ENCODE measurements at places on chromosomes 2 and 18.

DNA sequence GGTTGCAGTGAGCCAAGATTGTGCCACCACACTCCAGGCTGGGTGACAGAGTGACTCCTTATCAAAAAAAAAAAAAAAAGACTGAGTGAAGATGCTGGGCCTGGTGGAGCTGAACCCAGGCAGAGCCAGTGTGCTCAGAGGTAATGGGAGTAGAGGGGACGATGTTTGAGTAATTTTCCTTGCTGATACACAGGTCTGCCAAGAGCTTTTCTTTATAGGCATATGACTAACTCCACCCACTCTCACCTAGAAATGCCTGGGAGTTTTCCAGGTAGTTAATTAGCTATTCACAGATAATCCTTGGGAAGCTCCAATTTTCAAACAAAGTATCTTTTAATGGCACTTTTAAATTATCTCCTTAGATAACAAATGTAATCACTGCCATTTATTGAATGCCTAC is 33.4 kb upstream of the ACSL3 start:
- no peak for DNase-seq

GRCh38 chr2:10985901-10986535 is 74.3 kb downstream of the KCNF1 start:
- no peak for DNase-seq

DNA sequence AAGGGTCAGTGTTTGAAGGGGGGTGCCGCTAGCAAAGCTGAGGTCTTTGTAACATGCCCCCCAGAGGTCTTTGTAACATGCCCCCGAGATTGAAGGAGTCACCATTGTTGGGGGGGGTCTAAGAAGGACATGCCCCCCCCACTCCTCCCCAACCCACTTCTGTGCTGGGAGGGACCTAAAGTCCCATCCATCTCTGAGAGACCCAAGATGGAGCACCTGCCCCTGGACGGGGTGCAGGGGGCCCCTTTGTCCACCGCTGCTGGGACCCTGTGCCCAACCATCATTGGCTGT is 5.9 kb upstream of the ASIC4 start:
- no peak for DNase-seq

DNA sequence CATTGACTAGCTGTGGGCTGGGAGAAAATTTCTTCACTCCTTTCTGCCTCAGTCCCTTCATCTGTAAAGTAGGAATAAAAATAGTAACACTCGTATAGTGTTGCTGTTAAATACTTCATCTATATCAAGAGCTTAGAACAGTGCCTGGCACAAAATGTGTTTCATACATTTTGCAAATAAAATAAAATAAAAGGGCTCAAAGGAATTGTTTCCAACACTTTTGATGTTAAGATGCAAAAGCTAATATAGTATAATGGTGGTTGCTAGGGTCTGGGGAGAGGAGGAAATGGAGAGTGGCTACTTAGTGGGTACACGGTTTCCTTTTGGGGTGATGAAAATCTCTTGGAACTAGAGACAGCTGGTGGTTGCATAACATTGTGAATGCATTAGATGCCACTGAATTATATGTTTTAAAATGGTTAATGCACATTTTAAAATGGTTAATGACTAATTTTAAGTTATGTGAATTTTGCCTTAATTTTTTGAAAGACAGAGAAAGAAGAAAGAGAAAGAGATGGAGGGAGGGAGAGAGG is 542.1 kb upstream of the ID2 start:
- DNase-seq: peak; percentile 35

DNA sequence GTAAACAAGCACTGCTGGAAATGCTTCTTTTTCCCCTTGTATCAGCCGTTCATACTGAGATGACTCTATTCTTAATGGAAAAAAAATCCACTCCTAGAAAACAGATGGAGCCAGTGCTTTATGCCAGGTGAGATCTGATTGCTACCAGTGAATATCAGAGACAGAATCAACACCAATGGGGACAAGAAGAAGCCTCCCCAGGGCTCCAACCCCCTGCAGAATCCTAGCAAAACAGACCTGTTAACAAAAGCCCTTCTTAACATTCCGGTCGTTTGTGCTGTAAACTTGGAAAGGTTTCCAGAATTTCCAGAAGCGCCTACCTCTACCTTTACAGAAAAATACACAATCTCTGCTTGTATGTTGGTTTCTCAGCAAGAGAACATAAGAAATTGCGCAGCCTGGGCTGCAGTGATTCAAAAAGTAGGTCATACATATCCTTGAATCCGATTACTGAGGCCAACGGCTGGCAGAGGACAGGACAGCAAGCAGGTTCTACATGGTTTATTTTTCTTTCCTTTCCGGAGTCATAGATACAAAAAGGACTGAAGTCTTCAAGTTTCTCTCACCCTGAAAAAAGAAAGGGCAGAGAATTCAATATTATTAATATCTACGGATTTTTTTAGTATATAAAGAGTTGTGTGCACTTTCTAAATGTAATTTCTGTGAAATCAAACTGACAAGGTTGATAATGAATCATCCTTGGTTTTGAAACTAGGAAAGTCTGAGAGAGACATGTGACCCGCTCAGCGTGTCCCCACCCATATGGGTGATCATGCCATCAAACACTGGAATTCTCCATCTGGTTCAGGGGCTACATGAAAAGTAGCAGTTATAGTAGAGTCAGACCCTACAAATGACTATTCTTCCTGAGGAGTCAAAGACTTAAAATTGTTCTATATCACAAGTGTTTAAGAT is 266.7 kb upstream of the MGAT5 start:
- no peak for DNase-seq

DNA sequence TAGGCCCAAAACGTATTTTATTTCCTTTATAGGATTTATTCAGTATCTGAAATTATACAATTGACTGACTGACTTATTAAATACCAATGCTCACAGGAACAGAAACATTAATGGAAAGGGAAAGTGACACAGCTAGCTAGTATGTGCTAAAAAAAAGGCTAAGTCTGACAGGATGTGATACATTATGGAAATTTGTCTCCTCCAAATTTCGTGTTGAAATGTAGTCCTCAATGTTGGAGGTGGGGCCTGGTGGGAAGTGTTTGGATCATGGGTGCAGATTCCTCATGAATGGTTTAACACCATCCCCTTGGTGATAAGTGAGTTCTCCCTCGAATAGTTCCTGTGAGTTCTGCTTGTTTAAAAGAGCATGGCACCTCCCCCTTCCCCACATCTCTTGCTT is 70.6 kb upstream of the WDR75 start:
- DNase-seq: no peak

DNA sequence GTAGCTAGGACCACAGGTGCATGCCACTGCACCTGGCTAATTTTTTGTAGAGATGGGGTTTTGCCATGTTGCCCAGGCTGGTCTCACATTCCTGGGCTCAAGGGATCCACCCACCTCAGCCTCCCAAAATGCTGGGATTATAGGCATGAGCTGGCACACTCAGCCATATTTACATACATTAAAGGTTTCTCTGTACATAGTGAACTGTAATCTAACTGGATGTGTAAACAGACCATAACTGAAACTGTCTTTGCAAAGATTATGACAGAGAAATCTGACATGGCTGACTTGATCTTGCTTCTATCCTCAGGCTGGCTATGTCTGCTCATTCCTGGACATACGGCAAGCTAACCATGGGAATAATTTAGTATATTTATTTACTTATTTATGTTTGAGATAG is 139.2 kb upstream of the XPO1 start:
- no peak for DNase-seq

DNA sequence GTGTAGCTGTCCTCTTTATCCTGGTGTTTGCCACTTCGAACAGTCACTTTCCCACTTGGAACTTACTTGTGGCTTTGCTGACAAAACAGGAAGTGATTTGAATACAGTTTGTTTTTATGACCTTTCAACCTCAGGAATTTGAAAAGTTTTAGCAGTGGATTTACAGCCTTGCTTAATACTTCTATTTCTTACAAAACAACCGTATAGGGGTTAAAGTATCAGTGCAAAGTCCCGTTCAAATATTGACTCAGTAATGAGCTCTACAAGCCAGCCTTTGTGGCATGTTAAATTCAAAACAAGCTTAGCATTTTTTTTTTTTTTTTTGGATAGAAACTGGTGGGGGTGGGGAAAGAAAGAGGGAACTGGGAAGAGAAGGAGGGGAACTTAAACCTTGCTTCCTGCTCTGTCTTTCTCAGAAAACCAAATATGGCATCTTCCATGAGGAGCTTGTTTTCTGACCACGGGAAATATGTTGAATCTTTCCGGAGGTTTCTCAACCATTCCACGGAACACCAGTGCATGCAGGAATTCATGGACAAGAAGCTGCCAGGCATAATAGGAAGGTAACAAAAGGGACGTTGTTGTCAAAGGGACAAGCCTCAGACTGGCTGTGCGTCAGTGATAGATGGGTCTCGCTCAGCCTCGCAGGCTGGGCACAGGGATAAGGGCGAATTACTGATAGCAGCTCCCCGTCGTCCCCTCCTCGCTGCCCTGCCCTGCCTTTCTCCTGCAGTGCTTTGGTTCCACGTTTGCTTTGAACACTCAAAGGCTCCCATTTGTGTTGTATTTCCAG is at the start of gene HNMT:
HNMT (plus strand) TSS at position 408 of the 793 bp plus-strand sequence; CDS start at position 427, 19 bp downstream.
- DNase-seq: peak; percentile 24

DNA sequence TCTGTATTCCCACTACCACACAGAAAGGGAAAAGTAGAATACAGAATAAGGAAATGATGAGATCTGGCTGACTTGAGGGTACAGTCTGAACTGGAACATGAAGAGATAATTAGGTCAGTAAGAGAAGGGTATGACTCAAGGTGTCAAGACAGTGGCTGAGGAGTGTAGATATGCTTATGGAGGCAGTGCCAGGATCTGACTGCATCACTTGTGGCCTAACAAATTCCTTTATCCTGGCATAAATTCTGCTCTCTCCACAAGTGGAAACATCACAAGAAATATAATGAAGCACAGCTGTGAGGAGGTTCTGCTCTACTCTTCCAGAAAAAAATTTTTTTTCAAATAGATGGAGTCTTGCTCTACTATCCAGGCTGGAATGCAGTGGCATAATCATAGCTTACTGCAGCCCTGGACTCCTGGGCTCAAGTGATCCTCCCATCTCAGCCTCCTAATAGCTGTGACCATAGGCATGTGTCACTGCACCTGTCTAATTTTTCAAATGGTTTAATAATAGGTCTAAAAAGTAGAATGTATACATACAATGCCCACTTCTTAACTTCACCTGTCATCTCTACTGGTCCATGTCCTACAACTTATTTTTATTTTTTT is 85.3 kb downstream of the C2orf74 start:
- DNase-seq: no peak

- no peak for DNase-seq
These were observed 657 bp downstream of the ATP8B1 start for GRCh38 chr18:57802213-57803102.

DNA sequence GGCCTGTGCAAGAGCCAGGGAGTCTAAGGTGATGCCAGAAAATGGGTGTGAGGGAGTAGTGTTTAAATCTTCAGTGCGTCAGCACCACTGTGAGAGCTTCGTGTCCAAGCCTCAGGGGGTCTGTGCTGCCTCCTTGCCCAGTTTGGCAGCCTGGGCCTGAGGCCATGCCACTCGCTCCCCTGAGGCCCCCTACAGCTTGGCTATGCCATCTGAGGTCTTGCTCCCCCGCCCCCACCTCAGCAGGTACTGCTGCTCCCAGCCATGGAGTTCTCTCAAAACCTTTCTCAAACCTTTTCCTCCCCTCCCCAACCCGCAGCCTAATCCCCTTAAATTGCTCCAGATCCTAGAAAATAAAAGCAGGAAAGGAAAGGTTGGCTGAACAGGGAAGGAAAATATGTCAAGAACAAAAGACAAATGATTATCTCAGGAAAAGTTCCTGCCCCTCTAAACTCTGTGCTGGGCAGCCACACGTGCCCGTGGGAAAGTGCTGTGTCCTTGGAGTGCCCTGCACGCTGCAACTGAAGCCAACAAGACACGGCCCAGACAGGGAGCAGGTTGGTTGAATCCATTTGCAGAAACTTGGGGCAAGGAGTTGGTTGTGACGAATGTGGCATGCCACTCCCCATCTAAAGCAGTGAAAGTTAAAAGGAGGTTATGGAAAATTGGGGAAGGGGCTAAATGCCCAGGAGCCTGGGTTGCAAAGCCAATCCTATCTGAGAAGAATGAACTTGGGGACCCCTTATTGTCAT is 61.2 kb downstream of the ATOH8 start:
- no peak for DNase-seq

- DNase-seq: no peak
These were observed 91.4 kb downstream of the ZNF385B start for GRCh38 chr2:179770029-179770428.

DNA sequence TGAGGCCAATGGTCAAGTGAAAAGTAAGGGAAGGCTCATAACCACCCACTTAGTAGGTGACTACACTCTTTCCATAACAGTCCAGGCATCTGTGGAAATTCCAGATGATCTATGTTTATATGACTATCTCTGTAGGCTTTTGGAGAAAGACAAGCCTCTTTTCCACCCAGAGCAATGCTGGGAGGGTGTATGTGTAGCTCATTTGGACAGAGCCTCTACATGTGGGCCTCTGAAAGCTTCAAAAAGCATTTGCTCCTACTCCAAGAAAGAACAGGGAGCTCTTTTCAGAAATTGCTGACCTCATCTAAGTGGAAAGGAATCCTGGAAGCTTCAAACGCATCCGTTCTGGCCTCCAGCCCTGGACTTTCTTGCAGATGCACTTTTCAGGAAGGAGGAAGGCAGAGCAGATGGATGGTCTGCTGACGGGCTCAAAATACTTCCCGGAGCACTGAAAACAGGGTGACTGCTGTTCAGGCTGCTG is 308.7 kb downstream of the LRATD1 start:
- peak; percentile 23 for DNase-seq

- no peak for DNase-seq
These were observed 27.3 kb downstream of the LAMA3 start for GRCh38 chr18:23716516-23716915.

- no peak for DNase-seq
These were observed 83.1 kb downstream of the EDAR start for GRCh38 chr2:108905906-108906305.

GRCh38 chr2:132414081-132414480 is 2.5 kb upstream of the GPR39 start:
- DNase-seq: no peak

DNA sequence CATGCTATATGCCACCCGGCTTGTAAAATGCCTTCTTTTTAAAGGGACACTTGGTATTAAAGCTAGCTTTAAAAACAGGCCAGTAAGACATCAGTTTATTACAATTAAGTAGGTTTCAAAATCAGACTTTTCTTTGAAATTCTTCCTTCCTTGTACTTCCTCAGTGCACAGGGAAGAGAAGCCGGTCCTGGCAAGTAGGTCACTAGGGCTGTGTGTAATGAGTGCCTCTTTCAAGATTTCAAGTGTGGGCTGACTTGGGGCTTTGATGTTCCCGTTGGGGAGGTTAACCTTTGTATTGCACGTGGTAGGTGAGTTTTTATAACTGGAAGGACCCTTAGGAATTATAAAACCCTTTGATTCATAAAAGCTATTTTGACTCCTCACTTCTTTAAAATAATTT is 566.4 kb upstream of the ID2 start:
- DNase-seq: no peak

DNA sequence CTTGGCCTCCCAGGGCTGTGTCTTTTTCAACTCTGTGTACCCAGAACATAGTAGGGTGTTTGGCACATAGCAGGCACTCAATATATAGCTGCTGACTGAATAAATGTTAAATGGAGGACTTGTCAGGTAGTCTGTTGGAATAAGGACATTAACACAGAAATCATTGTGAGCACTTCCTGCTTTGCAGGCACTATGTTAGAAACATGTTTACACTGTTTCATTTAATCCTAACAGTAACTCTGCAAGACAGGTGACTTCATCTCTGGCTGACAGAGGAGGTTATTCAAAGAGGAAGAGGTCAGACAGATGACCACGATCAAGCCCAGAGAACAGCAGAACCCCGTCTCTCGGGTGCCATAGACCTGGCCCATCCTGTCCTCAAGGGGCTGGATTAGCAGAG is 28.0 kb upstream of the PIEZO2 start:
- no peak for DNase-seq

- no peak for DNase-seq
These were observed 437.9 kb upstream of the PIK3C3 start for GRCh38 chr18:41517142-41517541.
